ENCODE measurements at places on chromosomes 2 and 18.

GRCh38 chr18:5410582-5410981, 115.1 kb upstream of the ZBTB14 start:
- peak; percentile 8 for DNase-seq

- no peak for DNase-seq
These were observed 207.5 kb downstream of the LOXHD1 start for GRCh38 chr18:46449499-46449898.

DNA sequence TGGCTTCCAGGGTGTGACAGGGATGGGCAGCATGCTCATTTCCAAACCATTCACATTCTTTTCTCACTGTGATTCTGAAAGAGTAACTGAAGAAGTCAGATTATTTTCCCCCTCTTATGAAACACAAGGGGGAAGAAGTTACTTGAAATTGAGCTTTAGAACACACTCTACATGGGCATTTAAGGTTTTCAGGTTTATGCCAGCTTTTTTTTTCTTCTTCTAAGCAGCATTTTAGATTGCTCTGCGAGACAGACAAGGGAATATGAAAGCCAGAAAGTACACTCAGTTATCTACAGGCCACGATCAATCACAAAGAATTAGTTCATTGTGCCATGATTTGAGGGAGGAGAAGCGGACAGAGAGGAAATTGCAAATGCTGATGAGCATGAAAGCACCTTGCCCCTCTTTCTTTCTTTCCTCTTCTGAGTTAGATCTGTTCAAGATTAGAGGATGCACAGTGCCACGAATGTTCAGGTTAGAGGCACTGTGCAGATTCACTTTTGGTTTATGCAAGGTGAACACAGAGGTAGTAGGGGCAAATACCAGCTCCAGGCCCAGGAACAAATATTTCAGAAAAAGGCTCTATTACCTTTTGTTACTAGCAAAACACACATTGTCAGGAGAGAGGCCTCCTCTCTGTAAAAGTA, 49.2 kb downstream of the CXCR4 start:
- no peak for DNase-seq

DNA sequence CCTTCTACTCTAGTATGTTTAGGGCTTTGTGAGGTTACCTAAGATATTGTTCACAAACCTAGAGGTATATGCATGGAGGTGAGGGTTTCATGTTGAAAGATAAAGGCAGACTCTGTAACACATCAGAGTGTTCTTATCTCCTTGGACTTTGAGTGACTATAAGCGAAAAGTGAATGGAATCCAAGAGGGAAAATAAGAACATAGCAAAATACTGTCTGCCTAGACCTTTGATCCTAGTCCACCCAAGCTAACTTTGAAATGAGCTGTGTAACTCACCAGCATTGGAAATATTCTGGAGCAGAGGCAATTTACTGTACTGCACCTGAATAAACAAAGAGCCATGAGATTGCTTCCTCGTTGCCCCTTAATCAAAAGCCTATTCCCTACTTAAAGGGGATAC, 28.2 kb upstream of the GALNT1 start:
- no peak for DNase-seq

- peak; percentile 81 for DNase-seq
These were observed 1142.1 kb downstream of the CNTNAP5 start for GRCh38 chr2:125167152-125167551.

DNA sequence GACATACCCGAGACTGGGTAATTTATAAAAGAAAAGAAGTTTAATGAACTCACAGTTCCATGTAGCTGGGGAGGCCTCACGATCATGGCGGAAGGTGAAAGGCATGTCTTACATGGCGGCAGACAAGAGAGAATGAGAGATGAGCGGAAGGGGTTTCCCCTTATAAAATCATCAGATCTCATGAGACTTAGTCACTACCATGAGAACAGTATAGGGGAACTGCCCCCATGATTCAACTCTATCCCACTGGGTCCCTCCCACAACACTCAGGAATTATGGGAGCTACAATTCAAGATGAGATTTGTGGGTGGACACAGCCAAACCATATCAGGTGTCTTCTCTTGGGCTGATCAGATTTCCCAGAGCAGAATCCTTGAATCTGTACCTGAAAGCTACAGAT, 617.3 kb upstream of the ID2 start:
- DNase-seq: no peak

DNA sequence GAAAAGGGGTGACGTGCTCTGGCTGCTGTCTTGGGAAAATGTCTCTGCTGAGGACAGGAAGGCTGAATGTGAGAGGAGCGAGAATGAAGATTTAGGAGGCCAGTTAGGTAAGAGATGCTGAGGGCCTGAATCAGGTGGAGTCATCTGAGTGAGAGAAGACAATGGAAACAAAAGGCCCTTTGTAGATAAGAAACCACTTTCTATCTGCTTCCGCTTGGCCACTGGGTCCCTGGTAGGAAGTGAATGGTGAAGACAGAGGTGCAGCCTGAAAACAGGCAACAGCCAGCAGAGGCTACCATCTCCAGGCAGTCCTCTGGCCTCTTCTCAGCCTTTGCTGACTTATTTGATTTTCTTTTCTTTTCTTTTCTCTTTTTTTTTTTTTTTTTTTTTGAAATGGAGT, 374.0 kb upstream of the SLC14A2 start:
- DNase-seq: no peak

GRCh38 chr2:117785740-117786139, 28.8 kb upstream of the DDX18 start:
- DNase-seq: peak; percentile 53

GRCh38 chr2:105518897-105519296, 120.0 kb upstream of the FHL2 start:
- DNase-seq: no peak

- peak; percentile 95 for DNase-seq
These were observed 38.8 kb downstream of the PPP4R1 start for GRCh38 chr18:9575558-9575957.

DNA sequence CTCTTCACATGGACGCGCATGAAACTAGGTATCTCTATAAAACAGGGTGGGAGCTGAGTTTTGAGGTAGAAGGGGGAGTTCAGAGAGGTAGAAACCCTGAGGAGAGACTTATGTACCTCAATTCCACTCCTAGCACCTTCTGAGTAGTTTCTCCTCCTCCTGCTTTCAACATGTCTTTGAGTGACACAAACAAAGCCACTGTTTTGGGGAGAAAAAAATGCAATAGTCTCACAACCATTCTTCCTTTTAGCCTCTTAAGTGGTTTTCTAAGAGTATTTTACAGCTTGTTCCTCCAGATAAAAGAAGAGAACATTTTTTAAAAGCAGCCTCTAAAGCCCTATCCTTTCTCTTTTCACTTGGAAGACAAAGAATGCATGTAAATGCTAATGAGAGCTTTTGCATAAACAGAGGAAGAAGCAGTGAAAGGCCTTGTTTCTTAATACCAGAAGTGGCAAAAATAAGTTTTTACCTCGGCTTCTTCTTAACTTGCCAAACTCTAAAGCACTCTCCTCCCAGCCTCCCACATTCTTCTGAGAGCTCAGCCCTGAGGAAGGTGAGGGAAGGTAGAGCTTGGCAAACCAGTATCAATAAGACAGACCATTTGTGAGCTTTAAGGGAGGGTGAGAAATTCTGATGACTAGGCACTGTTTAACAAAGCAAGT, 1304.4 kb upstream of the ACVR2A start:
- no peak for DNase-seq

DNA sequence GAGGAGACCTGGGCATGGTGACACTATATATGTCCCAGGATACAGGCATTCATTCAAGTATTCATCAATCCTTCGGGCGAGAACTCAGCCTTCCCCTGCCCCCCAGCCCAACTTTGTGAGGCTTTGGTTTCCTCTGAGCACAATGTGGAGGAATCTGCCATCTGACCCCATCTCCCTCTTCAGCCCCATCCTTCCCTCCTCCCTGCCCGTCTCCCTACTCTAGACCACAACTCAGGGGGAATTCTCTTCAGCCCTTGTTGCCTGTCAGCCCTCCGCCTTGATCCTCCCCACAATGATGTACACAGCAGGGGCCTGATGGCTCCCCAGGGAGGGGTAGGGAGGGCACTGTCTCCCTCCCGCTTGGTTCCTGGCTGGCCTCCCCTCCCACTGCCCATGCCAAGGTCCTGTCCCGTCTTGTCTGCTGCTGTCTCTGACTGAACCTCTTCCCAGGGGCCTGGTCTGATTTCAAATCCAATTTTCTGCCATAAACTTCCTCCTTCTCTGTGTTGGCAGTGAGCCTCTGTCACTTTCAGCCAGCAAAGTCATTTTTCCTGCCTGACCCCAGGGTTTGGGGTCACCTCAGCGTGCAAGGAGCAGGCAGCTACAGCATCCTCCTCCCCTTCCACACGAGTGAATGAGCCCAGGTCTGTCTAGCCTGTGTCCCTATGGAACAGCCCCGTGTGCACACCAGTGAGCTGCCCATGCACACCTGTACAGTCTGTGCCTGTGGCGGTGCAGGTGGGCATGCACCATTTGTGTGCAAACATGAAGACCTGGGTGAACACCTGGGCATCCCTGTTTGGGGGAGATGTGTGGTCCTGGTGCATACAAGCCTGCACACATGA, 197.3 kb downstream of the CELF4 start:
- DNase-seq: no peak

Data from bronchial epithelial cell (primary cell).